ENCODE measurements at places on chromosomes 12 and 14. TPM values are rescaled to one million over a fixed set of nuclear protein-coding genes. Genes with fewer than 3 reads are reported as not detected.

The FSCB gene
- total RNA-seq = not detected

The TXNDC16 gene
- 9.5 TPM for total RNA-seq

The GNG2 gene
- 293 TPM for total RNA-seq

The TMEM119 gene
- total RNA-seq = not detected

The PZP gene
- total RNA-seq = not detected

The LALBA gene
- not detected for total RNA-seq

The VRTN gene
- total RNA-seq = not detected

The KRT75 gene
- not detected for total RNA-seq

The EPYC gene
- total RNA-seq = not detected

The PPP4R3A gene
- 121 TPM for total RNA-seq

The PPFIA2 gene
- not detected for total RNA-seq

The RNASE3 gene
- total RNA-seq = not detected

The NOC4L gene
- 34.4 TPM for total RNA-seq

The DIABLO gene
- total RNA-seq = 47.1 TPM

Measured in activated CD8-positive, alpha-beta T cell treated with anti-CD3 and anti-CD28 coated beads, Interleukin-2, amount 10 ng/mL, durations not matched to agents 7 days and 5 days (primary cell).